CD14-positive monocyte (primary cell): ENCODE measurements at places on chromosomes 2 and 18. TPM values are rescaled to one million over a fixed set of nuclear protein-coding genes. Genes with fewer than 3 reads are reported as not detected.

The PDE11A gene
- polyA plus RNA-seq = not detected in 2 replicates

DNA sequence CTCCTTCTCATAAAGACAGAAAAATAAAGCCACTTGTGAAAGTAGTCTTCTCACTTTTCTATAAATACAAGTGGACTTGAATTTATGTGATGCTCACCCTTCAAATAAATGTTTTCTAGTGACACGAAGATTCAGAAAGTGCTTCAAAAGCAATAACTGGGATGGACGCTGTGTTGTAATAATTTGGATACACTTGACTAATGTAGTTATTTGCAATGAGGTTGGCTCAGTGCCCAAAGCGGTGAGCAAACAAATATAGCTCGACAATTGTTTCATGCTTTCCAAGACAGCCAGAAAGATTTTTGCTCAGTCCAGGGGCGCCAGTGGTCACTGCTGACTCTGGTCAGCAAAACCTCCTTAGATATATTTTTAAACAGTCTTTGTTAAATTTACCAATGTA is 278.6 kb upstream of the KLHL14 start:
- no peak overlapping the region for H3K27ac ChIP-seq
- no peak for DNase-seq
- H3K36me3 ChIP-seq = no peaks in the 10 kb centered on the region
- no peaks in the 10 kb centered on the region for H3K27me3 ChIP-seq
- H3K4me1 ChIP-seq = no peaks in the 10 kb centered on the region

- no peak overlapping the region for H3K27ac ChIP-seq
- H3K36me3 ChIP-seq = no peaks in the 10 kb centered on the region
- no peaks in the 10 kb centered on the region for H3K27me3 ChIP-seq
- DNase-seq = no peak
- no peak overlapping the region for H3K4me3 ChIP-seq
Measured at GRCh38 chr2:212156088-212156487, 382.5 kb downstream of the ERBB4 start.

- no peak overlapping the region for H3K27ac ChIP-seq
- no peaks in the 10 kb centered on the region for H3K27me3 ChIP-seq
- no peaks in the 10 kb centered on the region for H3K36me3 ChIP-seq
- H3K4me3 ChIP-seq = no peak overlapping the region
- DNase-seq = no peak
- no peaks in the 10 kb centered on the region for H3K4me1 ChIP-seq
Measured at GRCh38 chr2:132726155-132726554, 56.1 kb upstream of the LYPD1 start.

GRCh38 chr18:48867978-48868377 is 82.8 kb downstream of the SMAD7 start:
- no peak overlapping the region for H3K27ac ChIP-seq
- DNase-seq = no peak
- H3K27me3 ChIP-seq = no peaks in the 10 kb centered on the region
- H3K4me1 ChIP-seq = peaks cover 17% of the 10 kb centered on the region
- no peak overlapping the region for H3K4me3 ChIP-seq

The CD207 gene
- not detected for polyA plus RNA-seq

DNA sequence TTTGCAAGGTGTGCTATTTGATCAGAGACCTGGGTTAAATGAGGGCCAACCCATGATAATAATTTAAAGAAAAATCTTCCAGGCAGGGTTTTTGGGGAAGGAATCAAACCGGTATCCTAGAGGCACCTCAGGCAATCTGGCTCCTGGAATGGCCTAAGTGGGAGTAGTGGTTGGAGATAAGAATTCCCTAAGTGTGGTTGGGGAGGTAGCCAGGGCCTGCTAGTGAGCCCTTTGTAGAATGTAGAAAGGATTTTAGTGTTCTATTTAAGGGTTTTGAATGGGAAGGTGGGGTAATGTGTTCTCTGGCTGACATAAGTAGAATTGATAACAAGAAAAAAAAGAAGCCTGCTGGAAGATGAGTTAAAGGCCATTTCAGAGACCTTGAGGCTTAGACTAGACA is 422.2 kb downstream of the XIRP2 start:
- H3K4me3 ChIP-seq = no peak overlapping the region
- no peak overlapping the region for H3K27ac ChIP-seq
- H3K36me3 ChIP-seq = no peaks in the 10 kb centered on the region

GRCh38 chr2:112881217-112881985 is 29.6 kb upstream of the IL37 start:
- no peak overlapping the region for H3K4me3 ChIP-seq
- H3K4me1 ChIP-seq = peaks cover 41% of the 10 kb centered on the region
- DNase-seq = peak; percentile 89
- H3K27me3 ChIP-seq = no peaks in the 10 kb centered on the region

DNA sequence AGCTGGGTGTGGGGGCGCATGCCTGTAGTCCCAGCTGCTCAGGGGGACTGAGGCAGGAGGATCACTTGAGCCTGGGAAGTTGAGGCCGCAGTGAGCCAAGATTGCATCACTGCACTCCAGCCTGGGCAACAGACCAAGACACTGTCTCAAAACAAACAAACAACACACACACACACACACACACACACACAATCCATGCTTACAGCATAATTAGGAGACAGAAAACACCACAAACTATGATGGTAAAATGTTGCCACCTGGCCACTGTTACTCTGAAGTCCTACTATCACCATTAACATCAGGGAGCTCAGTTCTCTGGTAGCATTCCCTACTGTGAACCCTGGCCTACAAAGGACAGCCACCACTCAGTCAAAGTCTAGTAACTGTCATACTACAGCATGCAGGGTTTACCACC is 18.3 kb downstream of the DNPEP start:
- no peak overlapping the region for H3K4me3 ChIP-seq
- H3K27ac ChIP-seq = no peak overlapping the region
- H3K36me3 ChIP-seq = peaks cover 12% of the 10 kb centered on the region
- H3K4me1 ChIP-seq = no peaks in the 10 kb centered on the region
- H3K27me3 ChIP-seq = no peaks in the 10 kb centered on the region

The ALK gene
- polyA plus RNA-seq = not detected

DNA sequence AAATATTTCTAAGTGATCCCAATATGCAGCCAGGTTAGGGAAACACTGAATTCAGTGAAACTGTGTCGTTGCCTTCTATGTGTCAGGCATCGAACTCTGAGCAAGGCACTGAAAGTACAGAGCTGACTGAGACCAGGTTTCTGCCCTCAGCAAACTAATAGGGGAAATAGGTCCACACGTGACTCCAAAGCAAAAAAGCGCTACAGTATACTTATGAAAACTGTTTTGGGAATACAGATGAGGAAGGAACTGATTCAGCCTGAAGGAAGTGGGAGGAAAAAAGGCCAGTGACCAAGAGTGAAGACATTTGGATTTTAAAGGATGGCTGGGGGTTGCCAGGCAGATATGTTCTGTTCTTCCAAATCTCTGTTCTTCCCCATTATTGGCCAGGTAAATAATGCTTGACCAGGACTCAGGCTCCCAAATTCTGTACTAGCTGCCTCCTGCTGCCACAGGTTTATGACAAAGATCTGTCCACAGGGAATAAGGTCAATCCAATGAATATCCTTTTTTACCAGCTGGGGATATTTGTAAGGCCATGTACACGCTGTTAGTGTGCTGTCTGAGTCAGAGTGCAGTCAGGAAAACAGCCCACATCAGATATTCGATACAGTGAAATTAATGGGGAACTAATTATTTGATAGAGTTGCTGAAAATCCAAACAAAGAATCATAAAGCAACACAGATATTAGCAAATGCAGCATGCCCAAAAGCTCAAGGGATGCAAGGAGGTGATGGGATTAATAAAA is 24.5 kb upstream of the INPP4A start:
- H3K36me3 ChIP-seq = no peaks in the 10 kb centered on the region
- H3K4me3 ChIP-seq = no peak overlapping the region
- no peaks in the 10 kb centered on the region for H3K27me3 ChIP-seq

GRCh38 chr18:9838144-9838877 is 47.5 kb upstream of the TXNDC2 start:
- no peak for DNase-seq
- no peak overlapping the region for H3K27ac ChIP-seq
- H3K36me3 ChIP-seq = peaks cover 90% of the 10 kb centered on the region
- no peak overlapping the region for H3K4me3 ChIP-seq

The NEU2 gene
- not detected for polyA plus RNA-seq

DNA sequence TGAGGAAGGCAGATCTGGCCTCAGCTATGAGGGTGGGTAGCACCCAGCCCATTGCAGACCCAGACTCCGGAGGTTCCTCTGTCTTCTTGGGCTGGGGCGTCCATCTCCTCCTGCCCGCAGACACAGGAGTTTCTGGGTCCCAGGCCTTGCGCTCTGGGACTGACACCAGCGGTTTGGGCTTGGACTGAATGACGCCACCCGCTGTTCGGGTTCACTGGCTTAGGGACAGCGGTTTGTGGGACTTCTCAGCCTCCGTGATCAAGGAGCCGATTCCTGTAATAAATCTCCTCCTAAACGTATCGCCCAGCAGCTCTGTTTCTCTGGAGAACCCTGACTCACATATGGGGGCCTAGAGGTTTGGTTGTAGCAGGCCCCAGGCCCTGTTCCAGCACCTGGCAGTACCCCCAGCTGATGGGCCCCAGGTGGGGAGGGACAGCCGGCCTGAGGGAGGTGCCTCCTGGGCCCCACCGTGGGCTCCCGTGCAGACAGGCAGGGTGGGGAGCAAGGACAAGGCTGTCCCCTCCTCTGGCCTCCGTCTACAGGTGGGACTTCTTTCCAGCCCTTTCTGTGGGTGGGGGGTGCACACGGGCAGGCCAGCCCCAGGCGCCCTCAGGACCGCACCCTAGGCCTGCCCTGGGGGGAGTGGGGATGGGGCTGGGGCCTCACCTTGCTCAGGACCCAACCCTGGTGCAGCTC is 4.5 kb upstream of the AQP12A start:
- H3K4me1 ChIP-seq = no peaks in the 10 kb centered on the region
- H3K27me3 ChIP-seq = no peaks in the 10 kb centered on the region
- H3K36me3 ChIP-seq = no peaks in the 10 kb centered on the region
